ENCODE measurements at places on chromosomes 16 and 17.

DNA sequence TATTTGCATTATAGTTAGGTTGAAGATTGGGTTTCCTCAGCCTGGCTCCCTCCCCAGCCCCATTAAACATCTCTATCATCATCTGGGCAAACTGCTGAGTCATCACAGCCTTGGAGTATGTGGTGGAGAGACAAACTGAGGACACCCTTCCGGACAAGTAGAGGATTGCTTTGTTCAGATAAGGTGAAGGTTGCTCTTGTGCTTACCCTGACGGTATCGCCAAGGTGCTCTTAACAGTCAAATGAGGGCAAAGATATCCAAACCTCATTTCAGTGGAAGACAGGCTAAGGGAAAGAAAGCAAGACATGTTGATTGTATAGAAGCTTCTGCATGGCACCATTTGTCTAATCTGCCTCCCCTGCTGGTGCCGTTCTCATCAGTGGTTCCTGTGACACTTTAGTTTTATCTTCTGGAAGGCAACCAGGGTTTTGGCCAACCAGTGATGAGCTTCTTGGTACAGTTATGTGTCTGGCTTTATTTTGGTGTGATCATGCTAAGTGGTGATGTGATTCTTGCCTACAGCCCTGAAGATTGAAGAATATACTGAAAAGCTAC lies 56.9 kb upstream of the LGALS9 start:
- no peak for DNase-seq

DNA sequence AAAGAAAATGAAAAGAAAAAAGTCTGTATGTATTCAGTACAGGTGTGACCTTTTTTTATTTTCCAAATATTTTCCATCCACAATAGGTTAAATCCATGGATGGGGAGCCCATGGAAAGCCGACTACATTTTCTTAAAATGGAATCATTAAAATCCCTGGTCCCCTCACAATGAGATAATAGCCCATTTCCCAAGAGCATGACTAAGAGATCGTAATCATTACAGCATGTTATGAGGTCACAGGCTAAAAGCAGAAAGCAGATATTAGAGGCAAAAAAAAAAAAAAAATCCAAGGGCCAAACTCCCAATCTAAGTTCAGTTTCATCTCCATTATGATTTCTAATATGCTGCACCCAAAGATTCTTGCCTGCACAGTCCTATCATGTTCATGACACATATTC lies 44.7 kb downstream of the CYTH1 start:
- DNase-seq: peak; percentile 1

DNA sequence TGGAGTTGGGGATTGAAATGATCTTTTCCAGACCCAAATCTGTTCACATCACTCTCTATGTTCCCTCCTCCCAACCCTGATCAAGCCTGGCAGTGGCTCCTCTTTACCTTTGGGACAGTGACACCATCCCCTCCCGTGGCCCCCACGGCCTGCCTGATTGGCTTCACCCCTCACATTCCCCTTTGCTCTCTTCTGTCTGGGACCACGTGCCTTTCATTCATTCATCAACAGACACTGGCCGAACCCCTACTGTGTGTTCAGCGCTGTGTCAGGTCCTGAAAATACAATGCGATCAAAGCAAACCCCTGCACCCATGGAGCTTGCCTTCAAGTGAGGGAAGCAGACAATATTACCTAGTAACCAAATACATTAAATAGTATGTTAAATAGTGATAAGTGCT lies 2.2 kb upstream of the ALOX12B start:
- DNase-seq: no peak

DNA sequence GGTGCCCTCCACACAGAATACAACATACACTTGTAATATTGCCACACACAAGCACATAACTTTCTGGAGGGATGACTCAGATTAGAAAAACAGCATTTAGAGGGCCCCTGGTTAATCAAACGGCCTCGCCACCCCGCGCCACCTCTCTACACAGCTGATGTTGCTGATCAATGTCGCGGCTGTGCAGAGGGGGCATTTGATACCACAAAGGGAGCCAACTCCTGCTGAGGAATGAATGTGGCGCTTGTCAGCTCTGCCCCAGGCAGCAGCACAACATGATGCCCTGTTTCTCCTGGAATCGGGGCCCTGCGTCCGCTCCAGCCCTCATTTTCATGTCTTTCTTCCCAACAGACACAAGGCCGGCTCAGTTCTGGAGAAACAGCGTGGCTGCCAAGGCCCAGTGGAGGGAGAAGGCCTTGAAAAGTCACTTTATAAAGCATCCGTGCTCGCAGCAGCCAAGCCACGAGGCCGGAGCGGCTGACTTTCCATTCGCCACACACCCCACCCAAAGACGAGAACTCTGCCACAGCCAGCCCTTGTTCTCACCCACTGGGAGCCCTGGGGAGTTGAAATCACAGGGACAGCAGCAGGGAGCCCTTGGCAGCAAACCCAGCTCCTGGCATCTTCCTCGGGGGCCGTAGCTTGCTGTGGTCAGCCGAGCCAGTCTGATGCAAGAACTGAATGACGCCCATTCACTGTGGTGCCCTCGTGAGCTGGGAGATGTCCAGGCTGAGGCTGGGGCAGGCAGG lies 65.6 kb downstream of the XYLT1 start:
- no peak for DNase-seq

DNA sequence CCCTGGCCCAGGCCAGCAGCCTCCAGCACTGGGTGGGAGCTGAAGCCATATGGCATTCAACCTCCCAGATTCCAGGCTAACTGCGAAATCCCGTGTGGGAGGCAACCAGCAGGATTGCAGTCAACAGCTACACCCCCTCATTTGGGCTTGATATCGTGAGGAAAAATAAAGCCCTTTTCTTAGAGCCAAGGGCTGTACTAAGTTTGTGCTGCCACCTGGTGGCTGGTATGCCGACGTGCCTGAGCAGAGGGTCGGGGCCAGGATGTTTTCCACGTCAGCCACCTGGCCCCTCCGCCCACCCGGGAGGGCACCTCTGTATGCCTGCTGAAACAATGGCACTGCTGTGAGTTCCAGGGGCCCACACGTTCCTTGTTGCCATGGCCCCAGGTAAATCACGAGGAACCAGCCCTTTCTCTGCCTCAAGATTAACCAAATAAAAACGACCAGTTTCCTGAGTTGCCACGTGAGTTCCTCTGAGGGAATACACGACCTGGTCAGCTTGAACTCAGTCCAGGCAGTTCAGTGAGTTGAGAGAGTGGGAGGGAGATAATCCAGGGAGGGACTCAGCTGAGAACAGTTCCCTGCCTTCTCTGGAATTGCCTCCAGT lies 9.0 kb downstream of the TMEM98 start:
- peak; percentile 59 for DNase-seq

DNA sequence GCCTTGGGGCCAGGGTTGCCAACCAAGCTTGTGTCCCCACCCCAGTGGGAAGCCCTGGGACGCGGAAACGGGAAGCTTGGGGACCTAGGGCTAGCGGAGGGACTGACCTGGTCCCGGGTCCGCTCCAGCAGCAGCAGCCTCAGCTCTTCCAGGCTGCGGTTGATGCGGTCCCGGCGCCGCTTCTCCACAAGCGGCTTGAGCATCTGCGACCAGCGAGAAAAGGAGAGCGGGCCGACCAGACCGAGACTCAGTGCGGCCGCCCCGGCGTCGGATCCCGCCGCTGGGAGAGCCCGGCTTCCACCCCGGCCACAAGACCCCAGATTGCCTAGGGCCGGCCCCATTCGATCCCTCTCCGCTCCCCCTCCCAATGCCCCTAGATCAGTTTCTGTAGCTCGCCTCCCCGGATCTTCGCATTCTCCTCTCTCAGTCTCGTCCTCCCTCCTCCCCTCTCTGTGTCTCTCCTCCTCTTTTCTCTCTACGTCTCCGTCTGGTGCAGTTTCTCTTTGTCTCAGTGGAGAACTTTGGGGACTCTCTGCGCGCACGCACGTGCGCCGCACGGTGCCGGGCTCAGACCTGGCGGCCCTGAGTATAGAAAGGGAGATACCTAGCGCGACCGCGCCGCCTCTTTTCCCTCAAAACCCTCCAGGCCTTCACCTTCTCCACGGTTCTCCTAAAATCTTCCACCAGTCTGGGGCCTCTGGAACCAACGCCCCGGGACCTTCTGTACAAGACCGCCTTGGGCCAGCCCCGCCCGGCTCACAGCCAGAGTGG lies 797 bp downstream of the HES7 start:
- no peak for DNase-seq

DNA sequence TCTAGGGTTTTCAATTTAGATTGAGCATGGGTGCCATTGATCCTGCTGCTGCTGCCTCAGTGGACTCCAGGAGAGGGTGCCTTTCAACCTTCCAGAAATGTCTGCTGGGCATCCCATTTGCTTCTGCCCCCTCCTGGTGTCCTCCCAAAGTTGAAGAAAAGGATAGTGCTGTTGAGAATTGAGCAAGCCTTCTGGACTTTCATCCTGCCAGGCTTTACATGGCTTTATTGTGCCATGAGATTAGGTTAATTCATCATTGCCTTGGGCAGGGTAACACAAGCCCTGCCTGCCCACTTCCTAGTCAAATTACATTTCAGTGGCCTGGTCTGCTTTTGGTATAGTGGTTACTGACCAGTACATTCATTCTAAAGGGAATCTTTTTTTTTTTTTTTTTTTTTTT lies 17.9 kb upstream of the TANGO6 start:
- no peak for DNase-seq

GRCh38 chr17:1179818-1180742 lies at the start of gene ABR:
Gene ABR, minus strand, starts transcription at chr17:1179981. Its CDS starts 254 bp downstream, at chr17:1179727.
- no peak for DNase-seq

- DNase-seq: no peak
Observed at GRCh38 chr16:79009896-79010295, 590.6 kb downstream of the MAF start.

DNA sequence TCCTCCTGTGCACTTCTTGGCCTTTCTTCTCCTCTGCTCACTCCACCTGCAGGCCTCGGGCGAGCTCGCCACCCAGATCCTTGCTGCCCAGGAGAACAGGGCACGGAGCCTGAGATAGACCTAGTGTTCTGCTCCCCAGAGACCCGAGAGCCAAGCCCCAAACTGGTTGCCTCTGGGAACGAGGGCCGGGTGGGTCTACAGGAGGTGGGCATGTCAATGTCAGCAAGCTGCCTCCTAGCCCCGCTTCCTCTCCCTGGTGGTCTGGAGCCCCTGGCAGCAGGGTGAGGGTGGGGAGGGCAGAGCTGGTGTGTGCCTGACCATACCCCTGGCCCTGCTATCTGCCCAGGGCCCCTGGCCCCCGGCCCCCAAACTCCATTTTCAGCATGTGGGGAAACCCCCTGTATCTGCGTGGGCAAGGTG lies 841 bp upstream of the NDRG4 start:
- no peak for DNase-seq

DNA sequence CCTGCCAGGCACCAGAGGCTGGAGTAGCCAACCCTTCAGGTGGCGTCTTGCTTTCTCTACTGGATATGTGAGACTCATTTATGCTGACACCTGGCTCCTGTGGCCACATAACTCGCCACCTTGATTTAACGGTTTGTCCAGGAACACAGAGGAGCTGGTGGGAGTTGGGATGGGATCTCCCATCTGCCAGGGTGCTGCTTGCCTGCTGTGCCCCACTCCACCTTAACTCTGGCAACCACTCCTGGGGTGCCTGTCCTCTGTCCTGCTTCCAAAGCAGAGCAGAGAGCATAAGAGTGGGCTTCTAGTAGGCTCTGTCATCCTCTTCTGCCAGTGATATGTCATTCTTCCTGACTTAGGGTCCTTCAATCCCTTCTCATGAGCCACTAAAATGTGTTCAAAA lies 63.4 kb upstream of the ZNF423 start:
- DNase-seq: no peak

DNA sequence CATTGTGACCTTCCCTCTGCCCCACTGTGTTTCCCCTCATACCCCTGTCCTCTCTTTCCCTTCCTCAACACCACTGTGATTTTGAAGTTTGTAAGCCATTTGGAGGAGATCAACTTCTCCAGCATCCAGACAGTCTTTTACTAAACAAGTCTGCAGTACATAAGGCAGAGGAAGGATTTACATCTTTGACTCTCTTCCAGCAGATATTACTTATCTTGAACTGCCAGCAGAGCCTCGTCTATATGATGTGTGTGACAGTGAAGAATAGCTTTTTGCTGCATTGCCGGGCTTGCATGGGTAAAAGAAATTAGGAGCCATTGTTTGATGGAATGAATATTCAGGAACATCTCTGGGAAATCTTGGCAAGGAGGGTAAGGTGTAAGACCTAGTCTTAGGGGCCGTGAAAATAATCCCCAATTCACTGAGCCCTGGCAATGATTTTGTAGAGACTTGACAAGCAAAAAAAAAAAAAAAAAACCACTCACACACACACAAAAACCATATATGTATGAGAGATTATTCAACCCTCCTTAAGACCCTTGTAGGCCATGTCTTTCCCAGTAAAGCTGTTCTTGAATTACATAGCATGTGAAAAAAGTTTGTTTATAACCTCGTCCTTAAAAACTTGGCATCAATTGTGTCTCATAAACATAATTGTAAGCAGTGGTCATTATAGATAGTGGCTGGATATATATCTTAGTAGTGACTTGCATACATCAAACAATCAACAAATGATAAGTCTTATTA lies 903.9 kb downstream of the CDH11 start:
- no peak for DNase-seq

DNA sequence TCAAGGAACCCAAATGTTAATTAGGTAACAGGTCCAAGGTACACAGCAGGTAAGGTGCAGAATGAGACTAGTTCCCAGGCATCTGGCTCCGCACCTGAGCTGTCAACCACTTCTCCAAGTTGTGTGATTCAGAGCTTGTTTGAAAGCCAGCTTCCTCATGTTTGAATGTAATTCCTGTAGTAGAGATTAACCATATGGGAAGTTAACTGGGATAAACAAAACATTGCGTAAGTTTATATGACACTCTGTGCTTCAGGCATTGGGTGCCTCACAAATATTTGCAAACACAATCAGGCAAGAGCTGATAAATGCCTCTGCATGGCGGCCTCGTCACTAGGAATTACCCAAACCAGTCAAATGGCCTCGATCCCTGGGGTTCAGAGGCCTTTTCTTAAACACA lies 27.9 kb upstream of the CPHXL start:
- no peak for DNase-seq

GRCh38 chr16:25260416-25260815 lies 2.8 kb upstream of the ZKSCAN2 start:
- DNase-seq: no peak

DNA sequence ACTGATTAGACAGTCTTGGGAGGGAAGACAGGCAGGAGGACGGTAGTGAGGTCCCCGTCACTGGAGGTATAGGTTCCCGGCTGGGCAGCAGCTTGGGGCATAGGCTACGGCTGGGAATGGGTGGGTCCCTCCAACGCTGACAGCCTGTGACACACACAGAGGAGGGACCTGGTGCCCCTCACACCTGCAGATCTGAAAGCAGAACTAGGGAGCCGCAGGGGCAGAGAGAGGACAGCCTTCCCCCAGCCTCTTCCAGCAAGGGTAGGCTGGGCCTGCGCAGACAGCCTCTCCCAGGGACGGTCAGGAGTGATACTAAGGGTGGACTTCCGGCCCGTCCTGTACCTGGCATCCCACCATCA lies 2.0 kb downstream of the P2RX1 start:
- DNase-seq: no peak

DNA sequence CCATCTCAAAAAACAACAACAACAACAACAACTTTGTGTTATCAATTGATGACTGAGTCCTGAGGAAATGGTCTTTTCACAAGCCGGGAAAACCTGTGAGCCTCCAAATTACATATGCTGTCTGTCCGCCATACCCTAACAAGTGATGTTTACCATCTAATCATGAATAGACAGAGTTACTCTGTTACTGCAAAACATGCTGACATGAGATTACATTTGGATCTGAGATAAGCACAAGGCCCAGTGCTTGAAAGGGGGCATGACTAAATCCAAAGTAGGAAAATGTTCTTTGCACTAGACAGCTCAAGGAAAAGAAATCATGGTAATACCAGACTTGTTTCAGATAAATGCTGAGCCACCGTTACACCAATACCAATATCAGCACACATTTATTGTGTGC lies 8.6 kb upstream of the ATXN1L start:
- no peak for DNase-seq

Data from NCI-H1105 (cell line).